ENCODE measurements at places on chromosomes 2 and 18.

DNA sequence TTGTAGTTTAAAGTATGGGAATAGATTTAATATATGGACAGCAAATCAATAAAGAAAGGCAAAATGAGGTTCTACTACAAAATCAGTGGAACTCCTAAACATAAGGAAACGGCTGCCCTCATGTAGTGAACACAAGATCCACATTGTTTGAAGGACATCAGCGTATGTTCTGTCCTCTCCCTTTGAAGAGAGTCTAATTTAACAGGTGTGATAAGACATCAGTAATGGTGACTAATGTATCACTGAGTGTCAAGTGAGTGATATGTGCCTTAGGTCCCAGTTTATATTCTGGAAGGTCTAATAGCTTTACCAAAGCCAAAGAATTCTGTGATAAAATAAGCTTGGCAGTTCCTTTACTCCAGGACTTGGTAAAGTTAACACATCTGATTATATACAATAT, 248.7 kb downstream of the PTPRM start:
- no peak for DNase-seq

DNA sequence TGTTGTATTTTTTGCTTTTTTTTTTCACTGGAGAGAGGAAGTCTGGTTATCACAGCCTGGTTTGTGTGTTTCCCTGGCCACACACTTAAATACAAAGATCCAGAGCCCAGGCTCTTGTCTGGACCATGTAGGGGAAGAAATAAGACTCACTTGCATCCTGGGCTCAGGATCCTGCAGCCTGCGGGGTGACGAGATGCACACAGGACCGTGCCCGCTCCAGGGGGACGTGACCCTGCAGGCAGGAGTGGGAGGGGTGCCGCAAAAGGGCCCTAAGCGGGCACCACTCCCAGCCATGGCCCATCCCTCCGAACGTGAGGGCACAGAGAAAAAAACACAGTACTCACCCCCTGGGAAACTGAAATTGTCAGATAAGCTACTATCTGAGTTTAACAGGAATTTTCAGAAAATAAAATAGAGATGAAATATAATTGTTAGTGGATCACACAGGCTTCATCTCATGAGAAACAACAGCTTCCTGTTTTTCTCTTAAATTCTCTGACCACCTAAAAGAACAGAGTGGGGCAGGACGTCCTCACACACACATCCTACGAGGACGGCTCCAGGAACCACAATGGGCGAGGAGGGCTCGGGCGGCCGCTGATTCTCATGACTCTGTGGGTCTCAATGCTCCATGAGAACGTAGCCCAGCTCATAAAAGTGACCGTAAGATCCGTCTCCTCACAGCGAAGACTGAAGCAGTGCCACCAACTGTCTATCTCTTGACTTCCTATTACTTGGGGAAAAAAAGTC, 142.6 kb upstream of the ALKAL2 start:
- DNase-seq = no peak

DNA sequence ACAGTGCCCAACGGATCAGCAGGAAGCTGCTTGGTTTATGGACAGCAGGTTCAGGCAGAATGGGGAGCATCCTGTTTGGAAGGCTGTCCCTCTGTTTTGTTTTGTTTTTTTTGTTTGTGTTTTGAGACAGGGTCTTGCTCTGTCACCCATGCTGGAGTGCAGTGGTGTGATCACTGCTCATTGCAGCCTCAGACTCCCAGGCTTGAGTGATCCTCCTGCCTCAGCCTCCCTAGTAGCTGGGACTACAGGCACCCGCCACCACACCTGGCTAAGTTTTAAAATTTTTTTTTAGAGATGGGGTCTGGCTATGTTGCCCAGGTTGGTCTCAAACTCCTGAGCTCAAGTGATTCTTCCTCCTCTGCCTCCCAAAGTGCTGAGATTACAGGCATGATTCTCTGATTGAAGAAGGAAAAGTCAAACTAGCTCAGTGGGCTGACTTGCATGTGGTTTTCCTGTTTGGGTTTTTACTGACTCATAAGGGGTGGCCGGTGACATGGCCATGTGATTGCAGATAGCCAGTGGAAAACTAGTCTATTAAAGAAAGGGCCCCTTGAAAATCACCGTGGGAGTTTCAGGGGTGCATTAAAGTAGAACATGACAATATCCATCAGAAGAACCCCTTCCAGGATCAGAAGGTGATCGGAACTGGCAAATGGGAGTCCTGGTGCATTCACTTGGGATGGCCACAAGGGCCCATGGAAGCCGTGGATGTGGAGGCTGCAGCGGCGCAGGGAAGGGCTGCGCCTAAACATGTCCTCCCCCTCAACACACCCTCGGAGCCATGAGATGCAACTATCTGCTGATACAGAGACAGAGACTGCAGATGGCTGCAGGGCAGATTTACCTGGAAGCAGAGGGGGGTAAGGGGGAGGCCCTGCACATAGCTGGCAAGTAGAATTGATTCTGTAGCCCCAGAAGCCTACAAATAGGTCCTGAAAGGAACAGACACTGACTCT, 26.5 kb downstream of the AQP12B start:
- DNase-seq = no peak

GRCh38 chr2:175743011-175743410, 259.1 kb downstream of the LNPK start:
- DNase-seq = no peak

GRCh38 chr2:204665207-204665606, 119.9 kb downstream of the PARD3B start:
- no peak for DNase-seq

GRCh38 chr18:49322765-49323490, 137.5 kb downstream of the DYM start:
- DNase-seq = no peak

GRCh38 chr2:27920148-27920885, 29.8 kb downstream of the BABAM2 start:
- DNase-seq = no peak

- DNase-seq = no peak
These were observed 77.7 kb upstream of the ALKAL2 start for GRCh38 chr2:365367-366275.

- DNase-seq = no peak
These were observed at the start of gene LRRC30 for GRCh38 chr18:7230626-7231349. Gene LRRC30, plus strand, starts transcription at chr18:7231089. Its CDS starts 50 bp downstream, at chr18:7231139.

DNA sequence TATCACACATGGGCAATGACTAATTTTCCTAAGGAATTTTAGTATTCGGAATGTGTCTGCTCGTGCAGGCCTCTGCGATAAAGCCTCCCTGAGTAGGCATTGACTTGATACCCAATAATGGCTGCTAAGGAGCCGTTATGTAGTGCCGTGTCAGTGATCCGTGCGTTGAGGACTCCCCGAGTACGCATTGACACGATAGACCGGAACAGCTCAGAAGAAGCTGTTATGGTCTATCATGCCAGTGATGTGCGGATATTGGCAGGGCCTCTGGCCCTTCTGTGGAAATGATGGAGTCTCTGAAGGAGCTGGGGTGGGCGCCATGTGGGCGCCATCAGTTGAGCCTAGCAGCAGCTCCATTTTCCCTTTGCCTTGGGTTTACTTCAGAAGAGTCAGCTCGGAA, 29.1 kb downstream of the ZEB2 start:
- DNase-seq = no peak

GRCh38 chr2:231219289-231219688, 20.9 kb downstream of the ARMC9 start:
- DNase-seq = no peak

DNA sequence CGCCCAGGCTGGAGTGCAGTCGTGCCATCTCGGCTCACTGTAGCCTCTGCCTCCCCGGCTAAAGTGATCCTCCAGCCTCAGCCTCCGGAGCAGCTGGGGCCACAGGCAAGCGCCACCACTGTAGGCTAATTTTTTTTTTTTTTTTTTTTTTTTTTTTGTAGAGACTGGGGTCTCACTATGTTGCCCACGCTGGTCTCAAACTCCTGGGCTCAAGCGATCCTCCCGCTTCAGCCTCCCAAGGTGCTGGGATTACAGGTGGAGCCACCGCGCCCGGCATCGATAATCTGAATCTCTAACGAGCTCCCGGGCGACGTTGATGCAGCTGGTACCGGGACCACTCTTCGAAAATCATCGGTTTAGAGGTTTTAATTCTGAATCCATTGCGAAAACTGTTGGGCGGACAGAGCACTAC, 520 bp upstream of the CYP20A1 start:
- no peak for DNase-seq

DNA sequence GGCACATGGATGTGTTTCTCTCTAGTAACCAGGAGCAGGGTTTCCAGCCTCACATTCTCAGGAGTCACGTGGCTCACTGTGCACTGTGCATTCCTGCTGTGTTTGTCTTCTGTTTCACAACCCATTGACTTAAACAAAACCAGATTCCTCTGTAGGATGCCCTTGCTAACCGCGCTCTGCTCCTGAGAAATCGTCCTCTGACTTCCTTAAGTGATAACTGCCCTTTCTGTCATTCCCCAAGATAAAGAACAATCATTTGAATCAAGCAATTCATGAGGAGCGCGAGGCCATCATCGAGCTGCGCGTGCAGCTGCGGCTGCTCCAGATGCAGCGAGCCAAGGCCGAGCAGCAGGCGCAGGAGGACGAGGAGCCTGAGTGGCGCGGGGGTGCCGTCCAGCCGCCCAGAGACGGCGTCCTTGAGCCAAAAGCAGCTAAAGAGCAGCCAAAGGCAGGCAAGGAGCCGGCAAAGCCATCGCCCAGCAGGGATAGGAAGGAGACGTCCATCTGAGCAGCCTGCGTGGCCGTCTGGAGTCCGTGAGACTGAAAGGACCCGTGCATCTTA, 60.2 kb downstream of the RALBP1 start:
- DNase-seq = peak; percentile 86

- no peak for DNase-seq
These were observed 21.1 kb upstream of the CHMP3 start for GRCh38 chr2:86584151-86584913.

GRCh38 chr2:240240781-240241180, 100.3 kb upstream of the OTOS start:
- DNase-seq = no peak

- DNase-seq = no peak
These were observed 57.0 kb upstream of the NOL4 start for GRCh38 chr18:34281722-34282121.

- no peak for DNase-seq
These were observed 202.9 kb downstream of the ARL4C start for GRCh38 chr2:234293973-234294372.

- no peak for DNase-seq
These were observed 277.9 kb downstream of the MBD2 start for GRCh38 chr18:53946594-53946993.

DNA sequence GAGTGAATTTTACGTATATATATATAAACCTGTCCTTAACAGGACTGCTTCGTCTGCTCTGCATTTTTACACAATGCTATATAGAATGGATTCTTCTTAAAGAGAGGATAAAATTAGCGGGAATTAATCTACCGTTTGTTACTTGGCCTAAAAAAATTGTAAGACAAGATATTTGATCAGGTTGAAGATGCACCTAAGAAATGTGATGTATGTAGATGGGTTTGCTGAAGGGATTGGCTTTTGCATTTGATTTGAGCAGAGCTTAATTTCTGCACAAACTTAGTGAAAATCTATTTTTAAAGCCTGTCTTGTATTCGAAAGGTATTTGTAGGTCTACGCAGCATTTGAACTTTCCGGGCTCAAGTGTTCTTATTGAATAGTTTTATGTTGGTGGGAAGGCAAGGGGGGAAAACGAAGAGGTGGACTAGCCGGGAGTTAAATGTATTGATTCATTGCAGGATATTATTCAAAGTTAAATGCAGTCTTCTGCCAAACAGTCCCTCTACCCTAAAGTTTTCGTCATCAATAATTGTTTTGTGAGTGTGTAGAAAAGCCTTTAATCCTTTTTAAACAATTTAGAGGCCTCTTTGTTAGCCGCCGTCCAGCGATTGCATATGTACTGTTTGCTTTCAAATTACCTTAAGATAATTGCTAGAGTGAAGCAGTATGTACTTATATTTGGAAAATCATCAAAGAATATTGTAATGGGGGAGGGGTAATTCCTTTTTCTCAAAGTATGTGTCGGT, 1.2 kb downstream of the PPP1CB start:
- no peak for DNase-seq

DNA sequence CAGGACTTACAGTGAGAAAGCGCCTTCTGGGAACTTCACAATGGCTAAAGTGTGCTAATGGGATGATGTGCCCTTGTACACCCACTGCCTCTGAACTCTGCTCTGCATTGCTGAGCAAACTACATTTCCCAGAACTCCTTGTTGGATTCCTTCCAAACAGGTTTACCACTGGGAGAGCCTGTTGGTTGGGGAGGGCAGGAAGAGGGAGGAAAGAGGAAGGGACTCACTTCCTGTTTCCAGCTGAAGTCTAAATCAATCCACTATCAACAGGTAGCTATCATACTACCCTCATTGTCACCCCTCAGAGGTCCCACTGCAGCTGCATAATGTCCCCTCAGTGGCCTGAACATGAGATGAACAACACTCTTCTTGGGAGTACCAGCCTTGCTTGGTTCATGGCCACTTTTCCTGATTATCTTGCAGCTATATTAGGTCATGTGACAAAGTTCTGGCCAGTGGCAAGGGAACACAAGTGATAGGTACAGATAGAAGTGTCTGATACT, 109.7 kb downstream of the MSH2 start:
- DNase-seq = peak; percentile 29

DNA sequence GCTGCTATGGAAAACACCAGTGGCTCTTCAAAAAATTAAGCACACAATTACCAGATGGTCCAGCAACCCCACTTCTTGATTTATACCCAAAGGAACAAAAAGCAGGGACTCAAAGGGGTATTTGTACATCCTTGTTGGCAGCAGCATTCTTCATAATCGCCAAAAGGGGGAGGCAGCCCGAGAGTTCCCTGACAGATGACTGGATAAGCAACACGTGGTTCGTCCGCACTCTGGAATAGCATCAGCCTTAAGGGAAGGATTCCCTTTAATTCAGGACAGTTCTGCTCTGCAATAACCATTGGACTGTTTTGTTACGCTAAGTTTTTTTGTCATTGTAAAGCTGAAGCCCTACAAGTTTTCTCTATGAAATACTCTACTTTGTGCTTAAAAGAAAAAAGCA, 76.7 kb upstream of the TWIST2 start:
- DNase-seq = no peak

DNA sequence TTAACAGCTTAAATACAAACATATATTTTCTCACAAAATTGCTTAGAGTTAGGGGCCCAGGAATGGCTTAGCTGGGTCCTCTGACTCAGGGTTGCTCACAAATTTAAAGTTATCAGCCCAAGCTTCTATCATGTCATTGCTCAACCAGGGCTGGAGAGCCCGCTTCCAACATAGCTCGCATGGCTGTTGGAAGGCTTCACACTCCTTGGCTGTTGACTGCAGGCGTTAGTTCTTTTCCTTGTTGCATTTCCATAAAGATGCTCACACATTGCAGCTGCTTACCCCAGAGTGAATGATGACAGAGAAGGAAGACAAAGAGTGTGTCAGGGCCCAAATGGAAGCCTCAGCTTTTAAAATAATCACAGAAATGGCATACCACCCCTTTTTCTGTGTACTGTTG, 62.9 kb upstream of the TFPI start:
- DNase-seq = no peak

- DNase-seq = peak; percentile 96
These were observed 360.1 kb downstream of the LPIN1 start for GRCh38 chr2:12106440-12107080.

- DNase-seq = no peak
These were observed 166.2 kb downstream of the INHBB start for GRCh38 chr2:120511947-120512710.
